ENCODE measurements at places on chromosomes 11 and 22.
A peak's percentile ranks its signal among the peaks of the same experiment; 100 is the strongest.

DNA sequence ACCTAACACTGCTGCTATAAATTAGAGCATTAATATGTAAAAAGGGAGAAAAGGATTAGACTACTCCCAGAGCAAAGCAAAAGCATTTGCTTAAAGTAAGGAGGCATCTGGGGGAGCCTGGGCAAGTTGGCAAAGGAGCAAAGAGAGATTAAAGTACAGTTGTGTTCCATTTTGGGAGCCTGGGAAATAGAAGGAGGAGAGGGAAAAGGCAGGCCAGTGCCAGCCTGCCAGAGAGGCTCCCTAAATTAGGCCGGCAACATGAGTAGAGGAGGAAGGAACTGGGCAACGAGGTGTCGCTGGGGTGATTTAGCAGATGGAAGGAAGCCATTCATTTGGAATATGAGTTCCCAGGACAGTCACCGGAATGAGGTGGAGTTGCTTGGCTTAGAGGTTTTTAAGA, 186.2 kb upstream of the TBCEL start:
- DNase-seq: no peak

DNA sequence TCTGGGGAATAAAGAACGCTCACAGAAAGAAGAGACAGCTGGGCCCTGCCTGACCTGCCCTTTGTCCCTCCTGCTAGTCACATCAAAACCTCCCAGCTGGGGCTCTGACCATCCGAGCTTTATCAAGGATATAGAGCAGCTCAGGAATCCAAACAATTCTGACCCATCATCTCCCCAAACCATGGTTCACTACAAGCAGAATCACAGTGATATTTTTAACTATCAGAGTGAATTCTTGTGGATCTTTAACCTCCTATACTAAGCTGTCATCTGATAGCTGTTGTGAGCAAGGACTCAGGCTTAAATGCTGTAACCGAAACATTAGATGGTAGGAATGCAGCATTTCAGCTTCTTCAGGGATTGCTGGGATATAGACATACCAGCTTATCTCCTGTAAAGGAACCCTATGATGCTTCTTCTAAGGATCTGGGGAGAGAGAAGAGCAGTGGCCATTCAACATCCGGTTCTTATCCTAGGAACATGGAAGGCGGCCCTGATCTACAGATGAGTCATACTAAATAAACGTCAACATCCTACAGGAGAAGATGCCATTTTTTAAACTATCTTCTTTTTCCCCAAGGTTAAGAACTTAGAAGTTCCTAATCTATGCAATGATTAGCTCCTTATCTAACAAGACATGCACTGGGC, 84.7 kb upstream of the AKIP1 start:
- no peak for DNase-seq

GRCh38 chr11:104337273-104337672, 173.3 kb upstream of the PDGFD start:
- no peak for DNase-seq

DNA sequence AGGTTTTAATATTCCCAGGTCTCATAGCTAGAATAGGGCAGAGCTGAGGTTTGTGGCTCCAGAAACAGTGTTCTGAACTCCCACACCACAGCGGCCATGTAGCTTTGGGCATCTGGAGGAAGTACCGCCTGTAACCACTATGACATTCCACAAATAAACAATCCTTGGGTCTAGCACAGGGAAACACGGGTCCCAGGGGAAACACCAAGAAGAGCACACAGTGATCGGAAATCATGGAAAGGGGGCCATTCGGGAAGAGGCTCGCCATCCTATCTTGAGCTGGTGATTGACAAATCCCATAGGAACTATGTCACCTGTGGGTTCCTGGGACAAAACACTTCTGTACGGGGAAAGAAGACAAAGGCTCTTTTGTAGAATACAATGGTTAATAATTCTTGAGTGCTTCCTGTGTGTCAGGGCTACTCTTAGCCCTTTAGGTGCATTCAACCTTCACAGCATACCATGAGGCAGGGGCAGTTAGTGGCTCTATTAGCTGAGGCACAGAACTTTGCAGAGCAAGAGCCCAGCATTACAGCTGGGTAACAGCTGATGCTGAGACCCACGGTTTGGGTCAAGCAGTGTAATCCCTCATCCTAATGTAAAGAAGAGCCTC, 514.2 kb downstream of the NTM start:
- DNase-seq: no peak

DNA sequence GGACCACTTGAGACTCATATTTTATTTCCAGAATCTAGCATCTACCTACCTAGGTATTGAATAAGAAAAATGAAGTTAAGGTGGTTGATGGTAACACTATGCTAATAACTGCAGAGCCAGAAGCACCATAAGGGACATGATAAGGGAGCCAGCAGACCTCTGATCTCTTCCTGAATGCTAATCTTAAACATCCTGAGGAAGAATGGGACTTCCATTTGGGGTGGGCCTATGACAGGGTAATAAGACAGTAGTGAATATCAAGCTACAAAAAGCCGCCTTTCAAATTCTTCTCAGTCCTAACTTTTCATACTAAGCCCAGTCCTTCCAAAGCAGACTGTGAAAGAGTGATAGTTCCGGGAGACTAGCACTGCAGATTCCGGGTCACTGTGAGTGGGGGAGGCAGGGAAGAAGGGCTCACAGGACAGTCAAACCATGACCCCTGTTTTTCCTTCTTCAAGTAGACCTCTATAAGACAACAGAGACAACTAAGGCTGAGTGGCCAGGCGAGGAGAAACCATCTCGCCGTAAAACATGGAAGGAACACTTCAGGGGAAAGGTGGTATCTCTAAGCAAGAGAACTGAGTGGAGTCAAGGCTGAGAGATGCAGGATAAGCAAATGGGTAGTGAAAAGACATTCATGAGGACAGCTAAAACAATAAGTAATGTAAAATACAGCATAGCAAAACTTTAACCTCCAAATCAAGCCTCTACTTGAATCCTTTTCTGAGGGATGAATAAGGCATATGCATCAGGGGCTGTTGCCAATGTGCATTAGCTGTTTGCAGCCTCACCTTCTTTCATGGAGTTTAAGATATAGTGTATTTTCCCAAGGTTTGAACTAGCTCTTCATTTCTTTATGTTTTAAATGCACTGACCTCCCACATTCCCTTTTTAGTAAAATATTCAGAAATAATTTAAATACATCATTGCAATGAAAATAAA, 2.1 kb downstream of the HBB start:
- DNase-seq: no peak

DNA sequence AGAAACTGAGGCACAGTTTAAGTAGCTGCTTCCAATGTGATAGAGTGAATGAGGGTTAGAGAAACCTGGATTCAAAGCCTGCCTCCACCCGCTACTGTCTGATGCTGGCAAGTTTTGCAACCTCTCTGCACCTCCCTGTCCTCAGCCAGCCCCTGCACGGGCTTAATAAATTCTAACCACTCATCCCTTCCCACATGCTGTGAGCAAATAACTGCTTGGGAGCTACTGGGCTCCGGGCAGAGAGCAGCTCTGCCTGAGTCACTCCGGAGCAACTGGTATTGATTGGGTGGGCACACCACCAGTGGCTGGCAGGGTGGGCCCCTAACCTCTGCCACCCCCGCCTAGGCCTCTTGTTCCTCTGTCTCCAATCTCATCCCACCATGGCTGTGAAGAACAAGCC, 104.3 kb upstream of the SYT13 start:
- DNase-seq: no peak

GRCh38 chr11:14644226-14645014, 816 bp downstream of the PDE3B start:
- DNase-seq: peak; percentile 29

DNA sequence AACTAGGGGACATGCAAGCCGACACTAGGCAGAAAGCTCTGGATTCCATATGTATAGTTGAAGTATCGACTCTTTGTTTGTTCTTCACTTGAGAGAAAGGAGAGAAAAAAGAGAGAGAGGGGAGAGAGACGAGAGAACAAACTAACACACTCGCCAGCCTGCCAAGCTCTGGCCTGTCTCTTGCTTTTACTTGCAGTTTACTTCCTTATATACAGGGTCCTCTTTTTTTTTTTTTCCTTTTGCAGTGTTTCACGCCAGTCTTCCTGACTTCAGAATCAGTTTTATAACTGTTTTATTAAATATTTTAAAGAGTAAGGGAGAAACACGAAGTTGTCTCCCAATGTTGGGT, 19.9 kb downstream of the TEAD1 start:
- no peak for DNase-seq

DNA sequence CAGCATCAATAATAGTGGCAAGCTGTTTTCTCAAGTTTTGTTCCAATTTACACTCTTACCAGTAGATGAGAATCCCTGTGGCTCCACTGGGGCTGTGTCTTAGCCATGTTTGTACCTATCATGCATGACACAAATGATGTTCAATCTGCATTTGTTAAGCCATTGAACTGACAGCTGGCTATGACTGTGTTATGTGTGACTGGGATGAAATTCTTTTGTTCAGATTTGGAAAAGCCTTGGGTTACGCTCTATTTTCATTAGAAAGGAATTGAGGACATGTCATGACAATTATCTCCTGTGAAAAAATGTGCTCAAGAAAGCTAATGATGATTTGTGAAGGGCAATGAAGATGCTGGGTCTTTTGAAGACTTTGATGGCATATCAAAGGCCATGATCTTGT, 201.8 kb upstream of the LARGE1 start:
- DNase-seq: no peak

- DNase-seq: no peak
These were observed 18.1 kb upstream of the FCHSD2 start for GRCh38 chr11:73160005-73160760.

- DNase-seq: no peak
These were observed 31.8 kb downstream of the TRIOBP start for GRCh38 chr22:37728620-37729019.

DNA sequence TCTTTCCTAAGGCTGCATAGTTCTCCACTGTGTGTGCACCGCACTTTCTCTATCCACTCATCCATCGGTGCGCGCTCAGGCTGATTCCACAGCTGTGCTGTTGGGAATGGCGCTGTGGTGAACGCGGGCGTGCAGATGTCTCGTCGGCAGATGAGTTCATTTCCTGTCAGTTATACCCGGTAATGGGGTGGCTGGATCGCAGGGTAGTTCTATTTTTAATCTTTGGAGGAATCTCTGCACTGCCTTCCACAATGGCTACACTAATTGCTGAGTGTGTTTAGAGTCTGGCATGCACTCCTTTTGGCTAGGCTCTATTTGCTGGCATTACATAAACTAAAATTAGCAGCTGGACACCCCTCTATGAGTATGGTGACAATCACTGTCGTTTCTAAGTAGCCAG, 27.9 kb upstream of the KRTAP5-7 start:
- no peak for DNase-seq

GRCh38 chr11:131754671-131755070, 384.3 kb downstream of the NTM start:
- no peak for DNase-seq

GRCh38 chr22:40043081-40043480, 48.3 kb downstream of the FAM83F start:
- no peak for DNase-seq

DNA sequence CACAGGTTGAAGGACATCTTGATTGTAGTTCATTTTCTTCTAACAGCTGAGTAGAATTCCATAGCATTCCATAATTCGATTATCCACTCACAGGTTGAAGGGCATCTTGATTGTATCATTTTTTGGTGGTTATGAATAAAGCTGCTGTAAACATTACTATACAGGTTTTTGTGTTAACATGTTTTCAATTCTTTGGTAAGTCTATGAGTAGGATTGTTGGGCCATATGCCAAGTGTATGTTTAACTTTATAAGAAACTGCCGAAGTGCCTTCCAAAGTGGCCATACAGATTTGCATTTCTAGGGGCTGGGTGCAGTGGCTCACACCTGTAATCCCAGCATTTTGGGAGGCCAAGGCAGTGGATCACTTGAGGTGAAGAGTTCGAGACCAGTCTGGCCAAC, 44.6 kb downstream of the ANKRD42 start:
- DNase-seq: no peak

GRCh38 chr22:46366801-46367706, 31.5 kb downstream of the TRMU start:
- no peak for DNase-seq

DNA sequence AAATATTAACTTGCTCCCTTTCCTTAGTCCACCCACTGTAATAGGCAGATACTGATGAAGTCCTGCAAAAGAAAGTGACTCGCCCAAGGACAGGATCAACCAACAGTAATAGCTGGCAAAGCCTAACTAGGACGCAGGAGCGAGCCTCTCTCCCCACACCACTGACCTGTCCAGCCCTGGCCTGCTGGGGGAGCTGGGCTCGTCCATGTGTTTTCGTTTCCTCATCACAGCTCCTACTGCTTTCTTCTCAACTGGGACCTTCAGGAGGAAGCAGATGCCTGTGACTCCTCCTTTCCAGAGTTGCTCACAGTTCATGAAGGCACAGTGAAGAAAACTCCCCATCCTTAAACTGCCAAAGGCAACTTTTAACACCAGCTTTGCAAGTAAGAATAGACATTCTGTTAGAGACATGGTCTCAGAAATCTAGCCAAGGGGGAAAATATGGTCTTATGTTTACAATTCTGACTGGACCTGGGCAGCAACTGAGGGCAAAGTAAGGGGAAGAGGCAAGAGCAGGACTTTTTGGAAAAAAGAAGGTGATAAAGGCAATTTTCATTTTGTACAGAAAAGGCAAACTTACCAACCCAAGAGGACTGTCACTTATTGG, 11.6 kb upstream of the GPHA2 start:
- DNase-seq: no peak

DNA sequence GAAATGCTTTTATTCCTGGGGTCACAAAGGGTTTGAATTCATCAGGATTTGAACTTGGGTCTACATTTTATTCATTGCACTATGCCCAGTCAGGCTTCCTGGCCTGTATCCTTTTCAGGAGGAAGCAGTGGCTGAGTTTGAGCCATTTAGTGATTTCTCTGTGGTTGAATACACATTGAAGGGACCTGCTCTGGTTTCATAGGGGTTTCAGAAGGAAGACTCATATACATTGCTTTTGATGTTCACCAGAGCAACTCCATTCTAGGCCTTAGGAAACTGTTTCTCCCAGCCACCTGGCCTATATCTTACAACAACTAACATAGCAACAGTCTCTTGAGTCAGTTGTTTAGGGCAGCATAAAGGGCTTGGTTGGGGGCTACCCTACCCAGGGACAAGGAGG, 165.7 kb downstream of the INSC start:
- DNase-seq: no peak

DNA sequence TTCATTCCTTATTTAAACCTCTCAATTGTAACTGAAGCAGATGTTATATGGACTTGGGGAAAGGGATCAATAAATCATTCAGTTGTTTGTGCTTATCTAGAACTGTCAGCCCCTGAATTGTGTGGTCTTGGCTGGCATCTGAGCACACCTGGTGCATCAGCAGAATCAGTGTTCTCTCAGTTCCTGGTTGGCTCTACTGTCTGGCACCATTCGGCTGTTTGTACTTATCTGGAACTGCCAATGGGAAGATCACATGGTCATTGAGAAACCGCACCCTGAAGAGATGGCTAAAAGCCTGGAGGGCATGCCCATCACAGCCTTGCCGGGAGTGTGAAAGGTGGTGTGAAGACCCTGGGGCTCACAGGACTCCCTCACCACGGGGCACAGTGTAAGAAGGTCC, 37.1 kb upstream of the EHF start:
- no peak for DNase-seq

GRCh38 chr11:65992056-65992455, 9.9 kb downstream of the EIF1AD start:
- DNase-seq: no peak

GRCh38 chr11:78031629-78032028, 8.6 kb upstream of the KCTD14 start:
- DNase-seq: no peak

Measured in activated CD4-positive, alpha-beta T cell treated with anti-CD3 and anti-CD28 coated beads, Interleukin-2, amount 50 U/mL, for 4 hours (primary cell).